Gastrocnemius medialis (tissue), 4 donors: ENCODE measurements at places on chromosomes 2 and 18. TPM values are rescaled to one million over a fixed set of nuclear protein-coding genes. Genes with fewer than 3 reads are reported as not detected.

- H3K4me1 ChIP-seq = peaks cover 38% of the 10 kb centered on the region
- no peak overlapping the region for H3K4me3 ChIP-seq
- peak overlapping the region; percentile 83 for H3K27ac ChIP-seq
- H3K27me3 ChIP-seq = no peaks in the 10 kb centered on the region
Observed at GRCh38 chr2:237456200-237456843, 30.7 kb upstream of the MLPH start.

PARD3B gene
- 3.0 TPM for total RNA-seq

LBX2 gene
- not detected for total RNA-seq

GRCh38 chr2:64260817-64261216 lies 116.6 kb upstream of the PELI1 start:
- no peaks in the 10 kb centered on the region for H3K27me3 ChIP-seq
- H3K4me3 ChIP-seq = no peak overlapping the region
- peaks cover 4% of the 10 kb centered on the region for H3K4me1 ChIP-seq
- DNase-seq = peak; percentile 43

SOCS6 gene
- total RNA-seq = 12.8 TPM

SPDYA gene
- total RNA-seq = not detected

DNA sequence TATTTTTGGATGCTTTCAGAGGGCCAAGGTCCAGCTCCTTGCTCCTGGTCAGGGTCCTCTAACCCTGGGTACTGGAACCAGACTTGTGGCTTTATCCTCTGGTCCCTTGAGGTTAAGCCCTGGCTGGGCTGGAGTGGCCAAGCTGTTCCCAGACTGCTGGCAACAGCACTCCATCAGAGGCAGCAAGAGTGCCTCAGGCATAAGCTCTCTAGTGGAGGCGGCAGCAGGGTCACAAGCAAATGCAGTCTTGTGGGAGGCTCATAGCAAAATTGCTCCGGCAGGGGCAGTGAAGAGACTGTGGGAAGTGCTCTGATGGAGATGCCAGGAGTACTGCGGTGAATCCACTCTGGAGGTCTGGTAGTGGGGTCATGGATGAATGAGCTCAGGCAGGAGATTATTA lies 128.9 kb upstream of the OTOS start:
- H3K27ac ChIP-seq = no peak overlapping the region
- no peaks in the 10 kb centered on the region for H3K4me1 ChIP-seq
- H3K4me3 ChIP-seq = no peak overlapping the region

DNA sequence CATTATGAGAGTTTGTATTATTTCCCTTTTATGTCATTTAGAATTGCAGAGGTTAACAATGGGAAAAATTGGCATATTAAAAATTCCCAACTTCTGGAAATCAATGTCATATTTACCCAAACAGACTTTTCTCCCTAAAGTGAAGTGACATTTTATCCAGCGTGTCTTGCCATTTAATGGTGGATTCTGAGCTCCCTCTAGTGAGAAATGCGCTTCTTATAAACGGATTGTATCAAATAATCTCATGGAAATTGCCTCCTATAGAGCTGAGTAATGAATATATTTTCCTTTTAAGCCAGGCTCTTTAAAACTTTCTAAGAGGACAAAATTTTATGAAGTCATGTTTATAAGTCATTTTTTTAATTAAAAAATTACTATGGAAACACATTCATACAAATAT lies 5.7 kb upstream of the GCFC2 start:
- H3K4me3 ChIP-seq = no peak overlapping the region
- DNase-seq = no peak
- H3K27ac ChIP-seq = no peak overlapping the region
- H3K36me3 ChIP-seq = no peaks in the 10 kb centered on the region
- H3K27me3 ChIP-seq = no peaks in the 10 kb centered on the region

- no peak for DNase-seq
- H3K36me3 ChIP-seq = no peaks in the 10 kb centered on the region
- no peak overlapping the region for H3K27ac ChIP-seq
- no peaks in the 10 kb centered on the region for H3K4me1 ChIP-seq
- no peak overlapping the region for H3K4me3 ChIP-seq
Observed at GRCh38 chr18:41642756-41643155, 312.3 kb upstream of the PIK3C3 start.

GRCh38 chr2:216992056-216992675 lies 132.3 kb upstream of the TNP1 start:
- H3K27me3 ChIP-seq = no peaks in the 10 kb centered on the region
- no peak for DNase-seq
- no peaks in the 10 kb centered on the region for H3K36me3 ChIP-seq
- H3K27ac ChIP-seq = peak overlapping the region; percentile 49
- peaks cover 4% of the 10 kb centered on the region for H3K4me1 ChIP-seq

- H3K27me3 ChIP-seq = no peaks in the 10 kb centered on the region
- no peak overlapping the region for H3K27ac ChIP-seq
- H3K4me1 ChIP-seq = no peaks in the 10 kb centered on the region
Observed at GRCh38 chr2:234022424-234022823, 28.1 kb upstream of the SPP2 start.

DNA sequence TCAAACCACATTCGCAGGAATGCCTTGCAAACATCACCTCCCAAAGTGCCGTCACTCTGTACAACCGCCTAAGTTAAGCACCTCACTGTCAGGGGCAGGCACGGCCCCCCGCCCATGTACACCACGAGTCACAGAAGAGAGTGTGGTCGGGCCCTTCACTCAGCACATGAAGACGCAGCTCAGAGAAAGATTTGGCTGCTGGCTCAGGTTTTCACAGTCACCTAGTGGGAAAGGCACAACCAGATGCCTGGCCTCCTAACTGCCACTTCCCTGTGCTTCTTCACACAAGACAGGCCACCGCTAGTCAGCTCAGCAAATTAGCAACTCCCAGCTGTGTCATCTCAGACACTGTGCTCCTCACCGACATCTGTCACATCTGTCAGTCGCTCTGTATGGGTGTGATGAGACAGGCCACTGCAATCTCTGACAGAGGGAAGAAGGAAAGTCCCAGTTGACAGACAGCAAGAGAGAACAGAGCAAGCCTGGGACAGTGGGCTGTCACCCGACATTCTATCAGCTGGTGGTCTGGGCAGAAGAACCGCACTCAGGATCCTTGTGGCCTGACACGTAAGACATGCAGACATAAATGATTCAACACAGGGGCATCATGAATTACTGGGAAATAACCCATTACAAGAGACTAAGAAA lies 60.8 kb downstream of the CRACDL start:
- no peak overlapping the region for H3K27ac ChIP-seq
- peaks cover 5% of the 10 kb centered on the region for H3K4me1 ChIP-seq
- no peaks in the 10 kb centered on the region for H3K27me3 ChIP-seq
- DNase-seq = no peak

DNA sequence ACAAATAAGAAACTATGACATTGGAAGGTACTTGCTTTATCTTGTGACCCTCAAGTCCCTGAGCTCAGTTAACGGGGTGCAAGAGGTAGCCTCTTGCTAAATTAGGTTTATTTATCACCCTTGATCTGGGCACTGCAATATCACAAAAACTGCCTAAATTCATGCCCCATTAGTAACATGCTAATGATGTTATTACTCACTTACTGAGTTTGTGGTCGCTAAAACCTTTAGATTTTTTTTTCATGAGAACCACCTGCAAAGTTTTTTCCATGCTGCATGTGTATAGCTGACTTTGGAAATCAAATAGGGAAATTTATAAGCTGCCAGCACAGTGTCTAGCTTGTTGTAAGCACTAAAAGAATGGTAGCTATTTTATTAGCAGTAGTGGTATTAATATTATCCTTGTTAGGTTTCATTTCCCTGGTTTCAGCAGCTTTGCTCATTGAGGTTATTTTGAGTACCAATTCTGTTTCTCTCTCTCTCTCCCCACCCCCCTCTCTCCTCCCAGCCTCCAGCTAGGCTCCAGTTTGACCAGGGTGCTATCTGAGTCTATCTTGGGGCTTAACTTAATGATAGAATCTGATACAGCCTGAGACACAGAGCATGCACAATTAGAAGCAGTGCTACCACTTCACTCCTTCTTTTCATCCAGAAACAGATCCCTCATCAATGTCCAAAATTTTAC lies 88.7 kb upstream of the ATP8B1 start:
- DNase-seq = no peak
- no peaks in the 10 kb centered on the region for H3K4me1 ChIP-seq
- H3K4me3 ChIP-seq = no peak overlapping the region
- no peaks in the 10 kb centered on the region for H3K27me3 ChIP-seq
